Peyer's patch (tissue), 4 donors: ENCODE measurements at places on chromosomes 12 and 14. TPM values are rescaled to one million over a fixed set of nuclear protein-coding genes. Genes with fewer than 3 reads are reported as not detected.

- no peaks in the 10 kb centered on the region for H3K4me1 ChIP-seq
- H3K4me3 ChIP-seq: no peak overlapping the region
- DNase-seq: no peak
- H3K27ac ChIP-seq: no peak overlapping the region
- no peaks in the 10 kb centered on the region for H3K36me3 ChIP-seq
- H3K27me3 ChIP-seq: no peaks in the 10 kb centered on the region
Observed at GRCh38 chr14:58884442-58884841, 246.7 kb downstream of the DACT1 start.

DNA sequence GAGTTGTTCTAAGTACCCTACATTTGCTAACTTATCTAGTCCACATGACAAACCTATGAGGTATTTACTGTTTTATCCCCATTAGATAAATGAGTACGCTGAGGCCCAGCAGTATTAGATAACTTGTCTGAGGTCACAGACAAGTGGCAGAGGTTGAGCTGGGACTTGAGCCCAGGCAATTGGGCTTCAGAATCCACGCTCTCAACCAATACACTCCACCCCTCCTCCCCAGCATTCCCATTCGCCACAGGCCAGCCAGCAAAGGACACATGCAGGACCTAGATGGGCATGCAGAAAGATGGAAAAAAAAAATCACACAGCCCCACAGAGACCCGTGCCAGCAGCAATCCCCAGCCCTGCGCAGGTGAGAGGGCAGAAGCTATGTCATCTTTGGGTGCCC is 12.4 kb downstream of the HDAC7 start:
- no peak for DNase-seq
- no peaks in the 10 kb centered on the region for H3K36me3 ChIP-seq
- peaks cover 52% of the 10 kb centered on the region for H3K4me1 ChIP-seq
- H3K27ac ChIP-seq: peak overlapping the region; percentile 98

Gene LRP6
- total RNA-seq: 50.1 TPM

- no peaks in the 10 kb centered on the region for H3K36me3 ChIP-seq
- no peak overlapping the region for H3K4me3 ChIP-seq
- H3K27ac ChIP-seq: no peak overlapping the region
- H3K27me3 ChIP-seq: no peaks in the 10 kb centered on the region
- no peak for DNase-seq
Observed at GRCh38 chr12:127237151-127237550, 1029.8 kb upstream of the TMEM132C start.

DNA sequence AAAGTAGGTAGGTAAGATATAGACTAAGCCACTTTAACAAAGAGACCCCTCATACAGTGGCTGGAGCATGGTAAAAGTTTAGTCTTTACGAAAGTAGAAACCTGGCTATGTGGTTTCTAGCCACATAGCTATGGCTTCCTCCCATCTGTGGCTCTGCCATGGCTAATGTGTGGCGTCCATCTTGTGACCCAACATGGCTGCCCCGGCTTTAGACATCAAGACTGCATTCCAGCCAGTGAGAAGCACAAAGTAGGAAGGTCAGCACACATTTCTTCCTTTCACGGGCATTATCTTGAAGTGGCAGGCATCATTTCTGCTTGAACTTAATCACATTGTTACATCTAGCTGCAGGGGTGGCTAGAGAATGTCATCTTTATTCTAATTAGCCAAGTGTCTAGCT is 148.3 kb downstream of the TBX5 start:
- H3K36me3 ChIP-seq: no peaks in the 10 kb centered on the region
- no peaks in the 10 kb centered on the region for H3K4me1 ChIP-seq
- H3K4me3 ChIP-seq: no peak overlapping the region
- H3K27ac ChIP-seq: no peak overlapping the region

- no peak for DNase-seq
- H3K4me1 ChIP-seq: no peaks in the 10 kb centered on the region
- H3K4me3 ChIP-seq: no peak overlapping the region
- no peaks in the 10 kb centered on the region for H3K36me3 ChIP-seq
Observed at GRCh38 chr14:35247777-35248475, 44.3 kb upstream of the PSMA6 start.

Gene IL31
- total RNA-seq: not detected

GRCh38 chr14:75084513-75084912 is 15.1 kb downstream of the ZC2HC1C start:
- no peaks in the 10 kb centered on the region for H3K27me3 ChIP-seq
- no peaks in the 10 kb centered on the region for H3K4me1 ChIP-seq
- DNase-seq: no peak
- H3K4me3 ChIP-seq: no peak overlapping the region

Gene LAG3
- total RNA-seq: not detected

DNA sequence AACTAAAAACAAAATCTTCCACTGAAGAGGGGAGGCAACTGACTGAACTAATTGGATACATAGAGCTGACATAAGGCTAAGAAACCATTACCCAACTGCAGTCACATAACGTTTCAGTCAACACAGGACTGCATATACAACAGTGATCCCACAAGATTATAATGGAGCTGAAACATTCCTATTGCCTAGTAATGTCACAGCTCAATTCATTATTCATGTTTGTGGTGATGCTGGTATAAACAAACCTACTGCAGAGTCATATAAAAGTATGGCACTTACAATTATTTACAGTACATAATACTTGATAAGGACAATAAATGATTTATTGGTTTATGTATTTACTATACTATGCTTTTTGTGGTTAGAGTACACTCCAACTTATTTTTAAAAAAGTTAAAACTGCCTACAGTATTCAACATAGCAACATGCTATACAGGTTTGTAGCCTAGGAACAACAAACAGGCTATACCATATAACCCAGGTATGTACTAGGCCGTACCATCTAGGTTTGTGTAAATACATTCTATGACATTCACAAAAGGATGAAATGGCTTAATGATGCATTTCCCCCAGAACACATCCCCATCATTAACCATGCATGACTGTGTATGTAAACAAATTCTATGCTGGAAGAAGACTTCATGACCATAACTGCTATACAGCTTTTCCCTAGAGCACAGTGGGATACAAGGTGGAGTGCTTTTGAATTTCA is 4.3 kb downstream of the NAP1L1 start:
- H3K4me3 ChIP-seq: no peak overlapping the region
- no peaks in the 10 kb centered on the region for H3K4me1 ChIP-seq
- no peaks in the 10 kb centered on the region for H3K36me3 ChIP-seq
- H3K27me3 ChIP-seq: no peaks in the 10 kb centered on the region
- H3K27ac ChIP-seq: no peak overlapping the region
